Stimulated activated naive CD8-positive, alpha-beta T cell treated with anti-CD3 and anti-CD28 coated beads, Interleukin-15, amount 100 ng/mL, for 72 hours (primary cell): ENCODE measurements at places on chromosomes 12 and 14.

DNA sequence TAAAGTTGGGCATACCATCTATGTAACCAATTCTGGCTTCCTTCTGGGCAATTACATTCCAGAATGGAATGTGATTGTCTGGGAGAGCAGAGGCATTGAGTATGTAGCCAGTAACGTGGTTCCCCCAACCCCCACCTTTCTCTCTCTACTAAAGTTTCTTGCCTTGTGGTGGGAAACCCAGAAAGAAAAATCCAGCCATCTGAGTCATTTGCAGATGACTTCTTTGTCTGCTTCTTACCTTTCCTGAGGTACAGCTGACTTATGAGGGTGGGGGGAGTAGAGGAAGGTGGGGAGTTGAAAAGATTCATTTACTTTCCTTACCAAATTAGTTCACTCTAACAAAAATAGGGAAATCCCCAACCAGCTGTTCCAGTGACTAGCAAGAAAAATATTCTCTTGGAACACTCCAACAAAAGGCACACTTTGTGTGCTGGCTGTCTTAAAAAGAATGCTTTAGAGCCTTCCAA, 112.1 kb upstream of the FRMD6 start:
- DNase-seq = no peak

DNA sequence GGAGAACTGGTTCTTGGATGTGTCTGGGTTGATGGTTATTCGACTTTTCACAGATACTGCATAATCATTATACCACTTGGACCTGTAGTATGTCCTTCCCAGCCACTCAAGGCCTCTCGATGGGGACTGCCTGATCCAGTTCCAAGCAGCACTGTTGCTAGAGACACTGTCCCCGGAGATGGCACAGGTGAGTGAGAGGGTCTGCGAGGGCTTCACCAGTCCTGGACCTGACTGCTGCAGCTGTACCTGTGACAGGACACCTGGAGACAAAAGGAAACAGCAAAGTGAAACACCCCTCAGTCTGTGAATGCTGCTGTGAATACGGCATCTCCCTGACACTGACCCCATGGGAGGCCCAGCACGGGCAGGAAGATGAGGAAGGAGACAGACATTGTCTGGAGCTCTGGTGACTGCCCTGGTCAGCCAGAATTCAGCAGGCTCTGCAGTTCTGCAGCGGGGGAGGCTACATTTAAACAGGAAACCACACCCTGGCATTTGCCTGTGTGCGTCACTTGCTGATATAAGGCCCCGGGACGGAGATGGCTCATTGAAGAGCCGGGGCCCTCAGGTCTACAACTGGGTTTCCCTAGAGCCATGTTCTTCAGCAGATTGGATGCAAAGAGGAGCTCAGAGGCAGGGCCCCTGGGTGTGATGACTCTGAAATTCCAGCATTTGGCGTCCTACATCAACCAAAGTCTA, 413.6 kb downstream of the TMEM121 start:
- no peak for DNase-seq

GRCh38 chr12:80299976-80300375, 144.1 kb upstream of the PTPRQ start:
- no peak for DNase-seq

DNA sequence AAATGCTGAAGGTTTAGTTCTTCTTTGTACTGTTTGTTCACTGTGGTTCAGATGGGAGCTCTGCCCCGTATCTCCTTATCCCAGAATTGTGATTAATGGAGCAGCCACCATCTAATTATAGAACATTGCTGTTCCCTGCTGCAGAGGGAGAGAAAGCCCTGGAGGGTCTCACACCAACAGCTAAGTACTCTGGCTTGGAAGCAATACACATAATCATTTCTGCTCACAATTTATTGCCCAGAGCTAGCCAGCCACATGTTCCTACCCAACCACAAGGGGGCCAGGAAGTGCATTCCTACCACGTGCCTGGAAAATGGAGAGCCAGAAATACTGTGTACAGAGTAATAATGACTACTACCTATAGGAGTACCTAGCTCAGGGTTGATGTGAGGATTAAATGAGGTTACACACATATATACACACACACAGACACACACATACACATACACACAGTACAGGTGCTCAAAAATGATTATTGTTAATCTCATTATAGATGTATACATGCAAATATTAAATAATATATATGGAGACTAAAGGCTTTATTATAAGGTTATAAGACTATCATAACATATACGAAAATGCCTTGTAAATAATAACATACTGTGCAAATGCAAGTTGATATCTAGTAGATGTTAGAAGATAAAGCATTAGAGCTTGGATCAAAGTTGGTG, 22.3 kb downstream of the MSRB3 start:
- no peak for DNase-seq

- no peak for DNase-seq
Observed at GRCh38 chr12:53686436-53686835, 10.6 kb upstream of the ATP5MC2 start.
